ENCODE measurements at places on chromosomes 11 and 22.
A peak's percentile ranks its signal among the peaks of the same experiment; 100 is the strongest.

GRCh38 chr22:50213263-50213662, 12.5 kb downstream of the SELENOO start:
- no peak for DNase-seq

GRCh38 chr11:121236115-121237001, 56.2 kb upstream of the SC5D start:
- DNase-seq: no peak

GRCh38 chr11:45615182-45615792, 50.1 kb downstream of the CHST1 start:
- DNase-seq: no peak

GRCh38 chr11:3824714-3825472, 15.9 kb downstream of the RHOG start:
- DNase-seq: peak; percentile 83

Data from Jurkat, Clone E6-1 (cell line).